Hindlimb muscle (tissue), 1 donor: ENCODE measurements at places on chromosomes 5 and 9. TPM values are rescaled to one million over a fixed set of nuclear protein-coding genes. Genes with fewer than 3 reads are reported as not detected.

GRCh38 chr5:4661326-4661725 lies 478.8 kb upstream of the ADAMTS16 start:
- DNase-seq, result no peak

GRCh38 chr9:20351715-20352114 lies 270.6 kb downstream of the MLLT3 start:
- DNase-seq, result no peak

DNA sequence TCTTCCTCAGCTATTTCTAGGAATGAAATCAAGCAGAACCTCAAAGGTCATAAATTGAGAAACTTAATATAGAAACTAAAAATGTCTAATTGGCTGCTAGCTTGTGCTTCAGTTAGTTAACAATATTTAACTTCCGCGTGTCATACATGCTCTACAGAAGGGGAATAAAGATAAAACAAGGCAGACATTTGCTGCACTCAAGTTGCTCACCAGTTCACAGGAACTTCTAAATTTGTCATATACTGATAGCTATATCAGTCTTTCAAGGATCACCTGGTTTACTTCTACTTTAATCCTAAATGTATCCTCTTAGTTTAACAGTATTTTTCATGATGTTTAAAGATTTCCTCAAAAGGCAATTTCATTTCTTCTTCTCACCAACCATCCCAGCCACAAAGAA lies 8.4 kb downstream of the CCNH start:
- DNase-seq, result no peak

DNA sequence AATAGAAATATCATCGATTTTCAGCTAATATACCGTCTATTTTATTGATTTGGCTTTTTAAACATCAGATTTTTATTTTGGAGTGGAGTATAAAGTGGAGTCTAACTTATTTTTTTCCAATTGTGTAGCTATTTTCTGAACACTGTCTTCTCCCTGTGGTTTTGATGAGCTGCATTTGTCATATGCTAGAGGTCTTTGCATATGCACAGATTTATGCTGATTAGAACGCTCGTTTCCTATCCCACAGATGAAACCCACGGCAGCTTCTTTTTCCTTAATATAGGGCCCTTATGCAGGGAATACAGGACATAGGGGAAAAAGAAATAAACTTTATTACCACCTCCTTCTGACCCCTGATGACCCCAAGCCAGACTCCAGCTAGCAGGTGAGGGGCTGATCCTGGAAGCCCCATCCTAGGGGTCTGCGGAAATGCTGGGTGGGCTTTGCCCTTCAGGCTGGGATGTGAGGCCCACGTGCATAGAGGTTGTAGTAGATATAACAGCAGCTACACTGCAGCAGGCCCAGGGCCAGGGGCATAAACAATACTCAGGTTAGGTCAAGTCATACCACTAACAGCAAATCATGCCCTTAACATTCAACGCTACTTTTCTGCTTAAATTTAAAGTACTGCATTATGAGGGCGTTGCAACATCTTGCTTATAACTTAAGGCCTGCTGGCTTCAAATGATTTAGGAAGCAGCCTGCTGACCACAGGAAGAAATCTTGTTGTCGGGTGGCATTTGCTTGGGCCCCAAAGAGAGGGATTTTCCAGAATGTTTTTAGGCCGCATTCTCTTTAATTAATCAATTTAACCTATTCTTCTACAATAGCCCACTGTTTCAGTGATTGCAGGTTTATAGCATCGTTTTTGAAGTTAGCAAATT lies 28.5 kb downstream of the MVB12B start:
- DNase-seq, result no peak

- no peak for DNase-seq
Observed at GRCh38 chr9:22084336-22085035, 75.4 kb upstream of the CDKN2B start.

- no peak for DNase-seq
Observed at GRCh38 chr5:152147286-152147685, 222.6 kb upstream of the GLRA1 start.

- peak; percentile 42 for DNase-seq
Observed at GRCh38 chr5:142014911-142015584, 2.2 kb upstream of the GNPDA1 start.

- DNase-seq, result peak; percentile 51
Observed at GRCh38 chr5:123610665-123611405, 98.9 kb downstream of the CSNK1G3 start.

DNA sequence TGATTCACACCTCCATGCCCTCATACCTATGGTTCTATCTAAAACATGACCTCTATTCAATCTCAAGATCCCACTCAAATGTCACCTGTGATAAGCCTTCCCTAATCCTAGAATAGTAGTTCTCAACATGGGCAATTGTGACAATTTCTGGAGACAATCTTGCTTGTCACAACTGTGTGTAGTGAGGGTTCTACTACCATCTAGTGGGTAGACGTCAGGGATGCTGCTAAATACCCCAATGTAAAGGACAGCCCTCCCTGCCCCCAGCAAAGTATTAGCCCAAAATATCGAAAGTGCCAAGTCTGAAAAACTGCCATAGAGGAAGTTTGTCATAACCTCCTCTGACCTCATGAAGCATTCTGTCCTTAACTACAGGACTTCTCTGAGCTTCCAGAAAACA lies 32.0 kb downstream of the TBCA start:
- no peak for DNase-seq

- DNase-seq, result no peak
Observed at GRCh38 chr5:116923344-116923743, 348.7 kb upstream of the SEMA6A start.

DNA sequence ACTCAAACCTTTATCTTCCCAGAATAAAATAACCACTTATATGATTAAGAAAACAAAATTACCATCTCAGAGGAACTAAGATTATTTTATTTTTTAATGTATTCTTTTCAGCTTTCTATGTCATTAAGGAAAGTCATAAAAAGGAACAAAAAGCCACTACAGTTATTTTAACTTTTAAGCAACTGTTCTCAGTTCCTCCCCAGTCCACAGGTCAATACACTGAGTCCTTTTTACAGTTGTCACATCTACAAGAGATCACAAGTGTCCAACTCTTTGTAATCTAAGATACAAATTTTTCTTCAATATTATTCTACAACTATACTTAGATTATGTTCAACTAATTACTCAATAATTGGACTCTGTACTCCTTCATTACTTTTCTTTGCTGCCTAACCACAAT lies 782.8 kb upstream of the ACO1 start:
- DNase-seq, result no peak

DNA sequence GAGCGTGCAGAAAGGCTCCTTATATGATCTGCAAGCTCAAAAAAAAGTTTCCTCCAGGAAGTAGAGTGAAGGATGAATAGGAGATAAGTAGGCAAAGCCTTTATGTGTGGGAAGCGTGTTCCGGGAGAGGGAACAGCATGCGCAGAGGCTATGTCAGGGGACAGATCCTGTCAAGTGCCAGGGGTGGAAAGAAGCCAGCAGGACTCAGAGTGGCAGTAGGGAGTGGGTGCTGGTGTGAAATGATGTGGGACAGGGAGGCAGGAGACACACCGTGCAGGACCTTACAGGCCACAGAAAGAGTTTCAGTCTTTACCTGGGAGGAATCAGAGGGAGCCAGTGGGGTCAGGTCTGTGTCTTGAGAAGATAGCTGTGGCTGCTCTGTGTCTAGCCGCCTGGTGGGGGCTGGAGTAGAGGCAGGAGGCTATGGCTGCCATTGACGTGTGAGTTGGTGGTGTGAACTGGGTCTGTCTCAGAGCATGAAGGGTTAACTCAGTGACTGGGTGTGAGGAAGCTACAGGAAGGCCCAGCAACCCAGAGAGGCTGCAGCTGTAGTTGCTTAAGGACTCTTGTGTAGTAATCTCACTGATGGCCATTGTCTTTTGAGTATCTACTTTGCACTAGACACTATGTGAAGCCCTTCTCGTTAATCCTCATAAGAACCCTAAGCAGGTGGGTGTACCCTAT lies 71.3 kb downstream of the PPARGC1B start:
- DNase-seq, result no peak

DNA sequence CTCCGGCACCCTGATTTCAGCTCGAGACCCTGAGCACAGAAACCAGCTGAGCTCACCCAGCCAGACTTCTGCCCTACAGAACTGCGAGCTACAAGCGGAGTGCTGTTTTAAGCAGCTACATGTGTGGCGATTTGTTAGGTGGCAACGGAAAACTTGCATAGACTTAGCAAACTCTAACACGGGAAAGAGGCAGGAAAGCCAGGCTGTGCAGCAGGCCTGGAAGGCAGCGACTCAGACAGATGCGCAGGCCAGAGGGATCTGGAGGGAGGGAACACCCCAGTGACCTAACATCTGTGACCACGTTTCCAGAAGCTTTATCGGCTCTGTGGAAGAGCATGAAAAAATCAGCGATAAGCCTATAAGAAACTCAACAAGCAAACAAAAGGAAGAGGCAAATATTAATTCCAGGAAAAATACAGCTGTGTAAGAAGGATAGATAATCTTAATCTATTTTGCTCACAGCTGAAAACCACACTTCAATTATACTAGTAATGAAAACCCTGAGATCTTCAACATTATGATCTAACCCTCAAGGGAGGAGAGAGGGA lies 11.0 kb downstream of the UBAC1 start:
- no peak for DNase-seq

- DNase-seq, result no peak
Observed at GRCh38 chr5:150729859-150730258, 29.0 kb downstream of the DCTN4 start.

DNA sequence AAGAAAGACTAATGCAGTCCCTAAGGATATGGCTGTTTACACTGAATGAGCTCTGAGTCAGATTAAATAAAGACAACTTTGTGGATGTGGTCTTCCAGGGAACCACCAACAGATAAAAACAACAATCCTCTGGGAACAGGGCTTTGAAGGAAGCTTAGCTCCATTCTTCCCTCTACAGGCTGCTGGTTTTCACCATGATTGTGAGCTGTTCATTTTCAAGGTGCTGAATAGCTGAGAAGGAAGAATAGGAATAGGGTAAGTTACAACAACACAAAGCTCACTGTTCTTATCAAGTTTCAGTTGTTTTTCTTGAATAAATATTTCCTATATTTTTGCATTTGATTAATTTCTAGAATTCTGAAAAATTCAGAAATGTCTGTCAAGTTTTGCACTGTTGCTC lies 25.9 kb upstream of the PTAR1 start:
- DNase-seq, result no peak

GRCh38 chr5:140043508-140043872 lies 391 bp upstream of the NRG2 start:
- DNase-seq, result no peak

- no peak for DNase-seq
Observed at GRCh38 chr5:83946516-83946915, 225.9 kb upstream of the HAPLN1 start.

GRCh38 chr9:96258967-96259366 lies 43.0 kb downstream of the HSD17B3 start:
- DNase-seq, result no peak

DNA sequence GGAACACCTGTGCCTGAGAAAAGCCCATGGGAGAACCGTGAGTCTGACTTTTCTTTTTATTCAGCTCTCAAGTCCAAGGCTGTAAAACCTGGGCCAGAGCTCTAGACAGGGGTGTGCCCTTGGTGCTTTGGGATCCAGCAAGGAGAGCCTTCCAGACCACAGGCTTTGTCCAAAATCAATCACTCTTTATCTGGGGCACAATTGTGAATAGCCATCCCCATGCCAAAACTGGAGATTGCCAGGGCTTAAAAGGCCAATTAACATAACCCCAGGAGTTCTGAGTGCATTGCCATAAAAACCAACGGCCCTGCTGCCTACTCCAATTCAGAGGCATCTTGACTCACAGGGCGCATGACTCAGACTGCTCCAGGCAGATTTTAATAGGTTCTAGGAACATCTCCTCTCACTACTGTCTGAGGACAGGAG lies 391.8 kb downstream of the ARHGEF28 start:
- DNase-seq, result no peak

DNA sequence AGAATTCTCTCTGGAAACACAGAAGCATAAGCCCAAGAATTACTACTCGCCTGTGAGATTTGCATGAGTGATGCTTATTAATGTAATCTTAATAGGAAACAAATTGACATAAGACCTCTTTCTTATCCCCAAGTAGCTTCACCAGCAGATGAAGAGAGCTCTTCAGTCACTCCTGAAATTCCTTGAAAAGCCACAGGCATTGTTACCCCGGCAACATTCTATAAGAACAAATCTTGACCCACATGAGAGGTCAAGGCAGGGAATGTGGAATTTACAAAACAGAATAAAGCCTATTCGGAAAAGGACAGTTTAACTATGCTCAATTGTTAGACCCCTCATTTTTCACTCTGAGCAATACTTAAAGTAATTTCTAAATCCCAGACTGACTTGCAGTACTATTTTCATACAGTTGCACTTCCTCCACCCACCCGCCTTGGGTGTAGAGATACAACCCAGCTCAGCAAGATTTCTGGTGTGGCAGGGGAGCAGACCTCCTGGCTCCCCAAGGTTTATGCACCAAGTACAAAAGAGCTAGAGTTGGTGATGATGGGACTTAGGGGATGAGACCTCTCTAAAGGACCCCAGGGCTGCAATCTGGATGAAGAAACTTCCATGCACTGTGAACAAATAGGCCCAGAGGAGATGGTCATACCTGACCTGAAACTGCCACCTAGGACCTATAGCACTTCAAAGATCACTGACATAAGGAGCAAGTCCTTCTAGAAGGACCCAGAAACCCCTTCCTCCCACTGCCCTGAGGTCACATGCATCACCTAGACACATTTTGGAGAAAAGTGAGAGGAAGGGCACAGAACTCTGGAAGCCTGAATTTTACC lies 242.1 kb downstream of the ZNF608 start:
- DNase-seq, result no peak

- no peak for DNase-seq
Observed at GRCh38 chr9:79672236-79672635, 100.5 kb downstream of the TLE4 start.

DNA sequence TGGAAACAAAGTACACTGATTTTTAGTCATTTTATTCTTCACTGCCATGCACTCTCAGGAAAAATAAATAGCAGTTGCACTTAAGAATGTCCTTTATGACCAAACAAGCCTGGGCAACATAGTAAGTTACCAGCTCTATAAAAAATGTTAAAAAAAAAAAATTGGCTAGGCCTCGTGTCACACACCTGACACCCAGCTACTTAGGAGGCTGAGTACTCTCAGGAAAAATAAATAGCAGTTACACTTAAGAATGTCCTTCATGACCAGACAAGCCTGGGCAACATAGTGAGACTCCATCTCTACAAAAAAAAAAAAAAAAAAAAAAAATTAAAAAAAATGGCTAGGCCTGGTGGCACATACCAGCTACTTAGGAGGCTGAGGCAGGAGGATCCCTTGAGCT lies 304.6 kb downstream of the SLCO4C1 start:
- DNase-seq, result no peak

GRCh38 chr5:116386633-116387032 lies 188.0 kb downstream of the SEMA6A start:
- DNase-seq, result no peak

- no peak for DNase-seq
Observed at GRCh38 chr5:163436515-163436914, 880 bp upstream of the CCNG1 start.

GRCh38 chr9:28951945-28952344 lies 1378.7 kb upstream of the C9orf72 start:
- DNase-seq, result no peak

Gene SPINK4
- 0.52 TPM for polyA plus RNA-seq

Gene PCDHGB2
- polyA plus RNA-seq, result 2.8 TPM

Gene OR13J1
- polyA plus RNA-seq, result not detected

Gene PCDHGA10
- 1.6 TPM for polyA plus RNA-seq

Gene BTNL3
- polyA plus RNA-seq, result not detected

Gene PTPA
- 141 TPM for polyA plus RNA-seq

Gene MAMDC4
- polyA plus RNA-seq, result 5.9 TPM

Gene ZNG1A
- 63.0 TPM for polyA plus RNA-seq

Gene SELENOP
- 166 TPM for polyA plus RNA-seq

Gene PFN3
- polyA plus RNA-seq, result not detected

Gene CCDC171
- polyA plus RNA-seq, result 2.2 TPM

Gene AMBP
- polyA plus RNA-seq, result 0.27 TPM
